HFFc6 (cell line): ENCODE measurements at places on chromosomes 13 and 19.

DNA sequence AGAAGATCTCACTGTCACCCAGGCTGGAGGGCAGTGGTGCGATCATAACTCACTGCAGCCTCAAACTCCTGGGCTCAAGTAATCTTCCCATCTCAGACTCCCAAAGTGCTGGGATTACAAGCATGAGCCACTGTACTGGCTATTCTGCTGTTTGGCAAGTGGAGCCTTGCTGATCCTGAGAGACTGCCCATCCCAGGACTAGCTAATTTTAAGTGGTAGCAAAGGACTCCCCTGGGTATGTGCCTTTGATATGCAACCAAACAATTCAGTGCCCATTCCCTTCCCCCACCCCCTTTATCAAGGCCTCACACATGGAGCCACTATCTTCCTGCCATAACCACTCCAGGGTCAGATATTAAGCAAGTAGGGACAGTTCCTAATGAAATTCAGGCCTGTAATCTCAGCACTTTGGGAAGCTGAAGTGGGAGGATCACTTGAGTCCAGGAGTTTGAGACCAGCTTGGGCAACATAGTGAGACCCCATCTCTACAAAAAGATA, 17.0 kb upstream of the ZNF460 start:
- no peak for DNase-seq

DNA sequence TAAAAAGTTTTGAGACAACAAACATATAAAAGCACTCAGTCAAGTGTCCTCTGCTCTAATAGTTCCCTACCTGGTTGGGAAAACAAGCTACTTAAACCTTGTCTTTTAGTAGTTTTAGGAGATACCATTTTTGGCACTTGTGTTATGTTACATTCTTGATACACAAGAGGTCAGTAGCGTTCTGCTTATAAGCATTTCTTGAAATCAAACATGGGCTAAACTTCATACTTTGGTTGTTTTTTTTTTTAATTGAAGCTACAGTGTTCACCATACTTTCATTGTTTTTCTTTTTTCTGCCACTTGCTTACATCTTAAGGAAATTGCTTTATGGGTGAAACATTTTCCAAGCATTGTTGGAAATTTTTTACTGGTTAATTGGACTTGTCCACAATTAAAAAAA, 12.9 kb downstream of the NHLRC3 start:
- peak; percentile 43 for DNase-seq

DNA sequence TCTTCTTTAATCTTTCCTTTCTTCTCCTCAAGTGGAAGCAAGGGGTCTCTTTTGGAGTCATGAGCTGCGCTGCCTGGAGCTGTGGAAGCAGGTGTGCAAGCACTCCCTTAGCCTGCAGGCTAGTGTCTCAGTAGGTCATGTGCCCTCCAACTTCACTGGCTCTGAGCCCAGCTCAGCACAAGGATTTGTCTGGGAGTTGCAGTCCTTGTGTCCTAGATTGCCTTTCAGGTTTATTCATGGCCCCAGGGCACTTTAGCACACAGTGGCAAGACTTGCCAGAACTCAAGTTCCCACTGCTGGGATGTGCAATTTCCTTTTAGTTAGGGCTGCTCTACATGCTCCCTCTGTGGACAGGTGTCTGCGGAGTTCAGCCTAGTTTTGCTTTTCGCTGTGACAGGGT, 211.7 kb downstream of the LIG4 start:
- no peak for DNase-seq

GRCh38 chr13:76643596-76643995, 242.6 kb downstream of the KCTD12 start:
- no peak for DNase-seq

GRCh38 chr13:76129305-76130000, 493.3 kb downstream of the LMO7 start:
- DNase-seq, result no peak

GRCh38 chr13:25733696-25734435, 317.9 kb downstream of the SHISA2 start:
- DNase-seq, result no peak

- no peak for DNase-seq
These were observed 117.1 kb downstream of the TSHZ3 start for GRCh38 chr19:31232180-31232579.

GRCh38 chr13:76349700-76350099, 536.5 kb downstream of the KCTD12 start:
- no peak for DNase-seq

GRCh38 chr13:110600261-110600819, 15.0 kb upstream of the NAXD start:
- no peak for DNase-seq

- no peak for DNase-seq
These were observed at the start of gene CACNA1A for GRCh38 chr19:13506471-13506820. TSS of gene CACNA1A (minus strand) at chr19:13506479. CDS start at chr19:13506224, 255 bp downstream.

- no peak for DNase-seq
These were observed 11.0 kb downstream of the PNMA8B start for GRCh38 chr19:46484656-46485055.

GRCh38 chr19:38265213-38265861, 964 bp downstream of the SPINT2 start:
- no peak for DNase-seq

- DNase-seq, result peak; percentile 59
These were observed 7.0 kb downstream of the ABHD8 start for GRCh38 chr19:17296273-17296672.

GRCh38 chr13:84934911-84935310, 864.3 kb downstream of the SLITRK6 start:
- DNase-seq, result no peak

- no peak for DNase-seq
These were observed 12.0 kb downstream of the CERS4 start for GRCh38 chr19:8221161-8221560.

- DNase-seq, result no peak
These were observed 84.5 kb downstream of the SPRY2 start for GRCh38 chr13:80256352-80256932.

DNA sequence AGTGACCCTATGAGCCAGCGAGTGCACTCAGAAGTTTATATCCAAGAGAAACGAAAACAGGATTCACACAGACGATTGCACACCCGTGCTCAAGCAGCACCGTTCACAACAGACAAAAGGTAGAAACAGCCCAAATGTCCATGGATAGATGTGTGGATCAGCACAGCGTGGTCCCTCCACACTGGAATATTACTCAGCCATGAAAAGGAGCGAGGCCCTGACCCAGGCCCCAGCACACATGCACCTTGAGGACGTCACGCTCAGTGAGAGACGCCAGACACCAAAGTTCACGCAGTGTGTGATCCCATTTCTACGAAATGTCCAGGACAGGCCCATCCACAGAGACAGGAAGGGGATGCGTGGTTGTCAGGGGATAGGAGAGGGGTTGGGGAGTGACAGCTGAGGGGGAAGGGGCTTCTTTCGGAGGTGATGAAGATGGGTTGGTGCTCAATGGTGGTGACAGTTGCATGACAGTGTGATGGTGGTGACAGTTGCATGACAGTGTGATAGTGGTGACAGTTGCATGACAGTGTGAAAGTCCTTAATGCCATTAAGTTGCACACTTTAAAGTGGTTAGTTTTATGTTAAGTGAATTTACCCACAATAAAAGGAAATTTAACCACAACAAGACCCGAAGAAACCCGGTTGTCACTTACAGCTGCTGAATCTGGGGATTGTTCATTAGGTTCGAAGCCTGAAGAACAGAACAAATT, 18.9 kb upstream of the SLC39A3 start:
- no peak for DNase-seq

- peak; percentile 99 for DNase-seq
These were observed 6.6 kb upstream of the BCL3 start for GRCh38 chr19:44741841-44742329.

GRCh38 chr13:42973581-42973980, 18.5 kb downstream of the EPSTI1 start:
- DNase-seq, result no peak

GRCh38 chr13:95723438-95723837, 46.5 kb downstream of the DNAJC3 start:
- DNase-seq, result no peak

DNA sequence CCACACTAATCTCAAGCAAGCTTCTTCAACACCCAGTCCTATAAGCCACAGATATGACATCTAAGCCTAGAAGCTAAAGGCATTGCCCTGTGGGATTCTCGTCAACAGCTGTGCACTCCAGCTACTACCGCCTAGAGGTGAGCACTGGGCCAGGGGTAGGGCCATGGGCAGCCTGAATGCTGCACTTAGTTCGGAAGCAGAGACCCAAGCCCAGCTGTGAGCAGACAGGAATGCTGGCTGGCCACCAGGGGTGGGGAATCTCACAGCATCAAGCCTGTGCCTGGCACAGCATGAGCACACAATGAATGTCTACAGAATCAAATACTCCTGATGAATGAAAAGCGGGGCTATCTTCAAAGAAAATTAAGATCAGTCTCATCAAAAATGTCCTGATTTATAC, 167.5 kb upstream of the UBL3 start:
- DNase-seq, result no peak

DNA sequence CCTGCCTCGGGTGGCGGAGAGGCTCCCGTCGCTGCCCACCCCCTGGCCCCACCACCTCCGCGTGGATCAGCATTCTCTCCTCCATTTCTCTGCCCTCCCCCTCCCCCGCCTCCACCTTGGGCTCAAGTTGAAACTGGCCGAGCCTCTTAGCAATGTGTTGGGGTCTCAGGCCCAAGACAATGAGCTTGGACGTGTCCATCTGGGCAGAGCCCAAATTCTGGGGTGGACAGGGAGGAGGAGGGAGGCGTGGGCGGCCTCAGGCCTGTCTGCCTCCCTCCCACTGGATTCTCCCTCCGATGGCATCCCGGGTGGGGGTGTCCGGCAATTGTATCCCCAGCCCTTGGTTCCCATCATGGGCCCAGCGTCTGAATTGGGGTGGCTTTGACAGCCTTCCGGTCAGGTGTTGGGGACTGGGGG, 1.2 kb downstream of the CELF5 start:
- DNase-seq, result no peak

DNA sequence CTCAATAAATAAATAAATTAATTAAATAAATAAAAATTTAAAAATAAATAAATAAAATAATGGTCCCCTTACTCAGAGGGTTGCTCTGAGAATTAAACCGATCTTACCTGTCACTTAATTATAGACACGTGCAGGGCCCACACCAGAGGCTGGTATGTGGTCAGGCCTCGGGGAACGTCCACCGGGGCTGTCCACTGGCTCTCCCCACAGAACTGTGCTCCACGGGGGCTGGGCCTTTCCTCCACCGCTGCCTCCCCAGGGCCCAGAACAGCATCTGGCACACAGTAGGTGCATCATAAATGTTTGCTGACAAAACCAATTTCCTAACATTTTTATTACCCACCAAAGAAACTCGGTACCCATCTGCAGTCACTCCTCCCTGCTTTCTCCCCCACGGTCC, 69.2 kb downstream of the CEBPG start:
- DNase-seq, result no peak

DNA sequence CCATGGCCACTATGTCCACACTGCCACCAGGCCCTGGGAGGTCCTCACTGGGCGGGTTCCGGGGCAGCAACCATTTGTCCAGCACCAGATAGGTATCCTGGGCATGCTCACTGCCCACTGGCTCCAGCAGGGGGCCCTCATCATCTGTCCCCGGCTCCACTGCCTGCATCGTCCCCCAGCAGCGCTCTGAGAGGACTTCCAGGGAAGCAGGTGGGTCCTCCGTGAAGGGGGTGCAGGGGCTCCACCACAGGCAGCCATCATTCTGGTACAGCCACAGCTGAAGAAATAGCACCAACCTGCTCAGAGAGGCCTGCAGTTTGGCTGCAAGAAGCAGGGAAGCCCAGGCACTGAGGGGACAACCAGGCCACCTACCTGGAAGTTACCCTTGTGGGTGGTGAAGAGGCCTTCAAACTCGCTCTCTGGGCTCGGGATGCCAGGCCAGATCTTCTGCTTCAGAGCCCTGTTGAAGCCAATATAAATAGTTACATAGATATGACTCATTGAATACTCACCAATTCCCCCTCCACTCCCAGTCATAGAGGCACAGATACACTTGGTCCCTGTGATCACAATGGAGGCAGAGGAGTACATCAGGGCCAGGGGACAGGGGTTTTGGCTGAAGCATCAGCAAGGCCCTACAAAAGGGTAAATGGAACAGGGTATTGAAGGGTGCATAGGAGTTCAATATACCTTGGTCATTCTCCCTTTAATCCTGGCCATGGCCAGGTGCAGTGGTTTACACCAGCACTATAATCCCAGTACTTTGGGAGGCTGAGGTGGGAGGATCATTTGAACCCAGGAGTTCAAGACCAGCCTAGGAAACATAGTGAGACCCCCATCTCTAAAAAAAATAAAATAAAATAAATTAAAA, 4.1 kb downstream of the SWSAP1 start:
- peak; percentile 81 for DNase-seq

GRCh38 chr13:108528303-108528702, 101.1 kb upstream of the MYO16 start:
- DNase-seq, result no peak

DNA sequence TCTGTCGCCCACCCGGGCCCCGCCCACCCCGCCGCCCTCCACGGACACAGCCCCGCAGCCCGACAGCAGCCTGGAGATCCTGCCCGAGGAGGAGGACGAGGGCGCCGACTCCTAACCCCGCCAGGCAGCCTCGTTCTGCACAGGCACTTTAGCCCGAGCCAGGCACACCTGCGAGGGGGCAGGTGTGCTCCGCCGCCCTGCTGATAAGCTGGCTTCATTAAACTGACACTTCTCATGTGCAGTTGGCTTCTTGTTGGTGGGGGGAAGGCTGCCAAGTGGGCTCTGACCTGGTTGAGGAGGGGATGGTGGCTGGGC, 8.2 kb downstream of the IL4I1 start:
- no peak for DNase-seq

- no peak for DNase-seq
These were observed 126.9 kb downstream of the SIPA1L3 start for GRCh38 chr19:38033658-38034491.

- no peak for DNase-seq
These were observed 28.9 kb upstream of the USP12 start for GRCh38 chr13:27200413-27201070.

DNA sequence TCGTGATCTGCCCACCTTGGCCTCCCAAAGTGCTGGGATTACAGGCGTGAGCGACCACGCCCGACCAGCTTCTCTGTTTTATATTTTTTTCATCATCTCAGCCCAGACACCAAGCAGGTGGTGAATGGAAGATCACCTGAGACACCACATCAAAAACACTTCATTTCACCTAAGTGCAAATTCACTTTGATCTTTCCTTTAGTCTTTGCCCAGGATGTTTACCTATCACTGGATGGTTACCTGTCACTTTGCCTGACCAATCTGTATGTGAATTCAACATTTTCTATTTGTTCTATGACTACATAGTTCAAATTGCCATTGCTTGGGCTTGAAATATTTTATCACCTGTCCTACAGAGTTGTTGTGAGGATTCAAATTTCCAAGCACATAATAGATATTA, 65.7 kb downstream of the PAN3 start:
- DNase-seq, result no peak

GRCh38 chr13:29980339-29980738, 129.9 kb upstream of the UBL3 start:
- no peak for DNase-seq

- DNase-seq, result no peak
These were observed 32.8 kb downstream of the KLF12 start for GRCh38 chr13:74101436-74101835.

GRCh38 chr13:44785401-44785800, 203.9 kb downstream of the NUFIP1 start:
- DNase-seq, result no peak
